ENCODE measurements at places on chromosomes 16 and 17.
A peak's percentile ranks its signal among the peaks of the same experiment; 100 is the strongest.

DNA sequence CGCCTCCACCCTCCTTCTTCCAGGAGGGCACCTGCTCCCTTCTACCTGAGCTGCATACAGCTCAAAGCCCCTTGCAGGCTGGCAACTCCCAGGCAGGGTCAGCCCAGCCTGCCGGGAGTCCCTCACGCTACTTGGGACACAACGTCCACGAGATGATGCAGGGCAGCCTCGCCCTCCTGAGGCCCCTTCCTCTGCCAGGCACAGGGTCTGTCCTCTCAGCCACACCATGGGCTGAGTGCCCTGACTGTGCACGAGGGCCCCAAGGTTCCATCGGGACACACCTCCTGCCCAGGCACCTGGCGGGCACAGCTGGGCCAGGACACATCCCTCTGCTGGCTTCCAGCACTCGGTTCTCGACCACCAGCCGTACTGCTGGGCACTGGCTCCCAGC lies 30.9 kb upstream of the ZC3H18 start:
- no peak for DNase-seq

DNA sequence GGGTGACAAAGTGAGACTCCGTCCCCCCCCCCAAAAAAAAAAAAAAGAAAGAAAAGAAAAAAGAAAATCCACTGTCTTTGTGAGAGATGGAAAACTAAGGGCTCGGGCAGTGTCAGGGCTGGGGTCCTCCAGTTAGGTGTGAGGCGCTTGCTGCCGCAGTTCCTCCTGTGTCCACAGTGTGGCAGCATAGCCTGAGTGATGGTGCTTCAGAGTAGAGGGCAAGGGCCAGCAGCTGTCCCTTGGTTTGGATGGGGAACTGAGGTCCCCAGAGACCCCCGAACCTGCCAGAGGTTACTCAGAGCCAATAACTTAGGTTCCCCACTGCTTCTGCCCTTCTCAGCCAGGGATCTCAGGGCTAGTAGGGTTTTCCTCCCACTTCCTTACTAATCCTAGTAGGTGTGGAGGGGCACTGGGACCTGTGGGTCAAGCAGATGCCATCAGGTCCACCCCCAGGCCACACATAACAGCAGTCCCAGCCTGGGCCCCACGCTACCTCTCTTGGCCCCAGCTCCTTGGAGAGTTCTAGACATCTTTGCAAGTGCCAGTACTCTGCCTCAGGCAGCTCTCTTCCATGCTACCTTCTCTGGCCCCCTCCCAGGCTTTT lies 7.9 kb upstream of the LLGL1 start:
- no peak for DNase-seq

- DNase-seq: no peak
These were observed 29.9 kb upstream of the GINS2 start for GRCh38 chr16:85718682-85719081.

DNA sequence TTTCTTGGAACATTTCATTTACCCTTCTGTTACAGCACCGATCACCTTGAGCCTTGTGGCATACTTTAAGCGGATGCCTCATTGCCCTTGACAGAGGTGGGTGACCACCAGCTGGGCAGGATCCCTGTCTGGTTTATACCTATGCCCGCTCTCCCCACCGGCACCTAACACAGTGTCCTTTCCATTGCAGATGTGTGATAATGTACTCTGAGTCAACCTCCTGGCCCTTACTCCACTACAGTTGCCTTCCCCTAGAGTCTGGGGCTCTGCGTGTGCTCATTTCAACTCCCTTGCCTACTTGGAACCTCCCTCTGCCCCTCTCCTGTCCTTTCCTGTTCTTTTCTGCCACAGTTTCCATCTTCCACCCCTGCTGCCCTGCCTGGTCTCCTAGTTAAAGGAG lies 60.2 kb upstream of the MED13 start:
- no peak for DNase-seq

GRCh38 chr16:88365244-88365865 lies 17.4 kb upstream of the ZNF469 start:
- DNase-seq: no peak

DNA sequence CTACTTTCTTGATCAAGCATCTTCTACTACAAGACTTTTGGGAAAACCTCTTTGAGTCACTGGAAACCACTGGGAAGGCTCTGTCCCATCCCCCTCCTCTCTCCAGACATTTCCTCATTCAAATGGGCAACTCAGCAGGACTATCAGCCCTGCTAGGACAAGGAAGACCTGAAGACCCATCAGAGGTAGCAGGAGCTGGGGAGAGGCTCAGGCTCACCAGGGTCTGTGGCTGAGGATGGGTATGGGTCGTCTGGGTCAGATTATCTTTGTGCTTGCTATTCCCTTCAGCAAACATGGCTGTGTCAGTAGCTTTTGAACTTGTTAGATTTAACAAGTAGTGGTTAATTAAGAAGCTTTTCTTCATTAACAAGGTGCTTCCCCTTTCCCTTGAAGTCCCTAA lies 15.0 kb upstream of the NF1 start:
- no peak for DNase-seq

DNA sequence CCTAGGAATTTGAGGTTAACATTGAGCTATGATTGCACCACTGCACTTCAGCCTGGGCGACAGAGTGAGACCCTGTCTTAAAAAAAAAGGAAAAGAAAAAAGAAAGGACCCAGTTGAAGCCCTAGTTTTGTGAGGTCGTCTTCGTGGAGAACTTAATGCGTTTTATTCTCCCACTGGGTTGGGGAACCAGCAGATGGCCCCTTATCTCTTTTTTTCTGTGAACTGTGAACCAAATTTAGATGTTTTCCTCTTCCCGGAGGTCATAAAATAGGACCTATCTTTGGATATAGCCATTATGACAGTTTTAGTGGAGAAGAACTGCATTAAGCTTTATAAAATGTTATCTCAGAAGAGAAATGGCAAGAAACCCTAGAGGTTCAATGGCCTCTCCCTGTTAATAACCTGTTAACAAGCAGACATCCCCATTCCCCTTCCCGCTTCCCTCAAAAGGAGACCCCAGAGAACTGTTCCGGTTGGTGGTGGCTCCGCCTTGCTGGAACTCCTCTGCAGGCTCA lies 23.5 kb downstream of the KIAA0513 start:
- DNase-seq: no peak

- DNase-seq: no peak
These were observed 29.3 kb downstream of the METRNL start for GRCh38 chr17:83108709-83109108.

DNA sequence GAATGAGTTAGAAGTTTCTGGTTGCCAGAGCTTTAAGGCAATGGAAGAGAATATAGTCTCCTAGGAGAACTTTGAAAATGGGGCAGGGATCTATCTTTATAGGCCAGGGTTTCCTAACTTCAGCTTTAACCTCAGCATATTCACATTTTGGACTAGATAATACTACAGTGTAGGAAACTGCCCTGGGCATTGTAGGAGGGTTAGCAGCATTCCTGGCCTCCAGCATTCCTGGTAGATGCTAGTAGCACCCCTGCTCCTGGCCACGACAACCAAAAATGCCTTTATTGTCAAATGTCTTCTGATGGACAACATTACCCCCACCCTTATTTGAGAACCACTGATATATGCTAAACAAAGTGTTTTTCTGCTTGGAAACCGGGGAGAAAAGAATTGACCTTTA lies 27.8 kb upstream of the MYO18A start:
- no peak for DNase-seq

DNA sequence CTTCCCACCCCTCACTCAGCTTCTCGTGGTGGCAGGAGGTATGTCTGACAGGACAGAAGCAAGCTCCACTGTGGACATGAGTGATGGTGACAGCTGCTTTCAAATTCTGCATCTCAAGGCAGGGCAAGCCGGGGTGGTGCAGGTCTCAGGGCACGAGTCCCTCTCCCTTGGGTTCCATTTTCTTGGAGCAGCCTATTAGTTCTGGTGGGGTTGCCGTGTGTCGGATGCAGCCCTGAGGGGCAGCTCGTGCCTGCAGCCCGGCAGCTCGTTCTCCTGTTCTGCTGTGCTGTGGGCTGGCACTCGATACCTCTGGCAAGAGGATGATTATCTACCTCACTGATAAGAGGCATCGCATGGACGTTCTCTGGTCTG lies 16.5 kb upstream of the CLEC18C start:
- no peak for DNase-seq

DNA sequence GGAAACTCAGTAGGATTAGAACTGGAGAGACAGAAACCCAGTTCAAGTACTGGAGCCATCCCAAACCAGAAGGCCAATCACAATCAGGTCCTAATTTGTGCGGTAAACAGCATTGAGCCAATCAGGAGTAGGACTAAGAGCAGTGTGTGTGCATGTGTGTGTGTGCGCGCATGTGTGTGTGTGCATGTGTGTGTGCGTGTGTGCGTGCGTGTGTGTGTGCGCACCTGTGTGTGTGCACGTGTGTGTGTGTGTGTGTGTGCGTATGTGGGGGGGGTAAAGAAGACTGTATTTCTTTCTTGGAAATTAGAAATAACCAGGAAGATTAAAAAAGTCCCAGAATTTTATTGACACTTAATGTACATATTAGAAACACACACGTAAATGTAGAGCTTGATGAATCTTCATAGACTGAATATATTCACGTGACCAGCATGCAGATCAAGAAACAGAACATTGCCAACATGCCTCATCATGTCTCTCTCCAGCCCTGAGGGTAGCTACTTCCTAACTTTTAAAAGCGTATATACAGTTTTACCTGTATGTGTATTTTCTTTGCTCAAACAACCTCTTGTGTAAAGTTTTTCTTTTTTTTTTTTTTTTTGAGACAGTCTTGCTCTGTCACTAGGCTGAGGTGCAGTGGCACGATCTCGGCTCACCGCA lies 919 bp upstream of the DHRS7C start:
- DNase-seq: no peak

- no peak for DNase-seq
These were observed 28.2 kb downstream of the ITGAE start for GRCh38 chr17:3772764-3773163.

GRCh38 chr17:41667280-41668041 lies 21.2 kb upstream of the EIF1 start:
- no peak for DNase-seq

DNA sequence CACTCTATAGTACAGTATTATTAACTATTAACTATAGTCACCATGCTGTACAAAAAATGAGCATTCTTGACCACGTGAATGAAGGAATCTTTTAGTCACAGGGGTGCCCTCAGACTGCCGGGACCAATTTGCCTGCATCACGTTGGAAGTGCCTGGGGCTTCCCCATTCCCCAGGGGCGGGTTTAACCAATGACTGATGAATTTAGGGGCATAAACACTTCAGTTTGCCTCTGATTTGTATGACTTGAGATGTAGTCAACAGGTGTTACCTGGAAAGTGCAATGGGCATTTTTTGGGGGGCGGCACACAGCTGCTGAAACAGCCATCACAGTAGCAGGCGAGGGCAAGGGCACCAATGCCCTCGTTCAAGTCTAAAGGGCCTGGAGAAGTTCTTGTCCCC lies 8.7 kb upstream of the PYY start:
- no peak for DNase-seq

DNA sequence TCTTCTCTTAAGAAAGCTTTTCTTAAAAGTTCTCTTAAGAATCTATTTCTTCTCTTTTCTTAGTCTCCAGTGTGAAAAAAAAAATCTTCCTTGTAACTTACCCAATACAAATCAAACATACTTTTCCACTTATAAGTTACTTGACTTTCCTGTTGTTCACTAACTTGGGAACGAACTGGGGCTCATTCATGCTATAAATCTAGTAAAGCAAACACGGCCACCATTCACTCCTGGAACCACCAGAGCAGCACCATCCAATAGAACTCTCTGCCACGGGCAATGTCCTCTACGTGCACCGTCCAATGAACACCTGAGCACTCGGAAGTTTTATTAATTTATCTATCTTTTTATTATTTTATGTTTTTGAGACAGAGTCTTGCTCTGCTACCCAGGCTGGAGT lies 20.8 kb downstream of the SRP68 start:
- no peak for DNase-seq

GRCh38 chr17:64209983-64210382 lies 53.1 kb downstream of the TEX2 start:
- no peak for DNase-seq

GRCh38 chr17:73720187-73720834 lies 76.1 kb upstream of the SDK2 start:
- DNase-seq: no peak

- no peak for DNase-seq
These were observed 94.5 kb upstream of the METRNL start for GRCh38 chr17:82984751-82985427.

- no peak for DNase-seq
These were observed 14.0 kb upstream of the MPRIP start for GRCh38 chr17:17028059-17028877.

GRCh38 chr17:42937712-42938596 lies 26.3 kb downstream of the AARSD1 start:
- DNase-seq: no peak

GRCh38 chr17:21381076-21381706 lies 5.0 kb downstream of the KCNJ12 start:
- DNase-seq: no peak

DNA sequence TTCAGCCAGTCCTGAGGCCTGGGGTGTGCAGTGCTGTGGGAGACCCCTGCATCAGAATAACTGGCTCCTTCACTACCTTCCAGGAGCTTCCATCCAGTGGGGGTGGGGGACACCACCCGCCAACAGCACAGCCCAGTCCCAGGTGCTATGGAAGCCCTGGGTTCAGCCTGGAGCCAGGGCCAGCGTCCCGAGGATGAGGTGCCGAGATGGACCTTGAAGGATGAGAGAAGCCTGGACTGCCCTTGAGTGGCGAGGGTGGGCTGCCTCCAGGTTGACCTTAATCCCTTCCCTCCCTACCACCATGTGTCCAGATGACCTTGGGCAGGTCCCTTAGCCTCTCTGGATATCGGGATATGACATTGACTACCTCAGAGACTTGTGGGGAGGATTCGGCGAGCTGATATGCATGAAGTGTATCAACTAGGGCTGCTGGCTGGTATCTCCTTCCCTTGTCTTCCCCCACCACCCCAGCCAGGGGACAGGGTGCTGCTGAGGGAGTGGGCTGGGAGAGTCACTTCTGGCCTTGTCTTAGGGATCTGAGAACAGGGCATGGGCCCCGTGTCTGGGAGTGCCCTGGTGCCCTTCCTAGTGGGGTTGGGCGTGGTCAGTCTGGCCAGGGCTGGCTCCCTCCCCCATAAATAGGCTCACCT lies 14.2 kb upstream of the LASP1NB start:
- no peak for DNase-seq

- DNase-seq: no peak
These were observed 222.7 kb downstream of the LGALS9B start for GRCh38 chr17:20244671-20245070.

- DNase-seq: no peak
These were observed 46.1 kb upstream of the KCNJ2 start for GRCh38 chr17:70123193-70123592.

- no peak for DNase-seq
These were observed 242.7 kb downstream of the KATNIP start for GRCh38 chr16:27792486-27793248.

GRCh38 chr16:10196999-10197398 lies 14.8 kb upstream of the GRIN2A start:
- DNase-seq: no peak

GRCh38 chr17:40347319-40348135 lies 17.0 kb downstream of the GJD3 start:
- DNase-seq: no peak

GRCh38 chr17:20121359-20122253 lies 112.4 kb downstream of the SPECC1 start:
- peak; percentile 15 for DNase-seq

- DNase-seq: no peak
These were observed 299.0 kb downstream of the CEP112 start for GRCh38 chr17:65892912-65893377.

GRCh38 chr16:1057252-1057932 lies 15.2 kb upstream of the SSTR5 start:
- no peak for DNase-seq
